NCI-H524 treated with DMSO at 0.1 percent for 48 hours (cell line): ENCODE measurements at places on chromosomes 3 and 15.

DNA sequence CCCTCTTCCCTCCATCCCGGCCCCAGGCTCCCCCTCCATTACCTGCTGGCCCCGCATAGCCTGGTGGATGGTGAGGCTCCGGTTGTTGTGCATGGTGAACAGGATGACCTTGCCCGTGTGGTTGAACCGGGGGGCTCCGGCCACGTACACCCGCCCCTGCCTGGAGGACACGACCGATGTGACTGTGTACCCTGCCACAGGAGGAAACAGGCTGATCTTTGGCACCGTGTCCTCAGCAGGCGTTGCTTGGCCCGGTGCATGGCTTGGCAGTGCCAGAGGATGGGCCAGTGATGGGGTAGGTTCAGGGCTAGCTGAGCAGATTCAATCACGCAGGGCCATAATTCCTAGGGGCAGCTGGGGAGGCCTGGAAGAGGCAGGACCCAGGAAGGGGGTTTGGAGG is 58.1 kb downstream of the FEM1B start:
- DNase-seq: no peak

DNA sequence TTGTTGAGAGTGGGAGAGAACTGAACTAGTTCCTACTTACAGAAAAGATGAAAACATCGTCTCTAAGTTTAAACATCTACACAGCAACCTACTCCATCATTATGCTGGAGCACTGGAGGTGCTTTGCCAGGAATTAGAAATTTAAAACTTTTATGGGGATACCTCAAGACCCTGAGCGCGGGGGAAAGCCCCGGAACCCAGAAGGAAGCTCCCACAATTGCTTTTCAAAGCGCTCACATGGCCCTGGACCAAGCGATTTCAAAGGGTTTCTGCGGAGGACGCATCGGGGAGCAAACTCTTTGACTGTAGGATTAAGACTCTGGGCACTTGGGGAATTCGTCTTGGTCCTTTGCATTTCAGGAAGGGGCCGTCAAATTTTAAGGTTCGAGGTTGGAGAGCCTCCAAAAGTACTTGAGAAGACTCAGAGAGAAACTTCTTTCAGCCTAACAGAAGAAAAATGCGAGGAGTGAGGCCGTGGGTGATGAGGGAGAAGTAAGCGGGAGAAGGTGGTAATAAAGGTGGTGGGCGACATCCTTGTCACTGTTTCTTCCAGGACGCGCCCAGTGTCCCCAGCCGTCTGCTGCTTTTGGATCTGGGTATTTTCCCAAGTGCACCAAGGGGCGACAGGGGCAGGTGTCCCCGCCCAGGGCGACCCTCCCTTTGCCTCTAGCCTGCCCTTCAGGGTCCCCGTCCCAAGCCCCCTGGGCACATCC is 591 bp downstream of the PROK2 start:
- no peak for DNase-seq

DNA sequence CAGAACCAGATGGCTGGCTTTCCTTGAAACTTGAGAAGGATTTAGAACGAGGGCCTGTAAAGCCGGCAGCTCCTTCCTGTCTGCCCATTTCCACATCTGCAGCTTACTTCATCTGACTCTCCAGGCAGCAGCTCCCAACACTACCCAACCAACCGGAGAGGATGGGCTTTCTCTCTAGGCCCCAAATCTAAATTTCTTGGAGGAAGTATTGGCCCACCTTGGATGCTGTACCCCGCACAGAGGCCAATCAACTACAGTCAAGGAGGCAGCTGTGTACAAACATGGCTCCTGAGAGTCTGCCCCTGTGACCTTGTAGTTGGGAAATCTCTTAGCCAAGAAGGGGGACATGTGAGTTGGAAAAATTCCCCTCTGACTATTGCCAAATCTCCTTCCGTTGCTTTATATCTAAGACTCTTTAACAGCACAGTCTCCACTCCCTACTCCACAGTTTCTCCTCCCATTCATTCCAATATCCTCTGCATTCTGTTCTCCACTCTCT is 8.0 kb upstream of the ACAP2 start:
- DNase-seq: peak; percentile 95

- no peak for DNase-seq
These were observed 7.9 kb downstream of the FAH start for GRCh38 chr15:80160570-80161156.

DNA sequence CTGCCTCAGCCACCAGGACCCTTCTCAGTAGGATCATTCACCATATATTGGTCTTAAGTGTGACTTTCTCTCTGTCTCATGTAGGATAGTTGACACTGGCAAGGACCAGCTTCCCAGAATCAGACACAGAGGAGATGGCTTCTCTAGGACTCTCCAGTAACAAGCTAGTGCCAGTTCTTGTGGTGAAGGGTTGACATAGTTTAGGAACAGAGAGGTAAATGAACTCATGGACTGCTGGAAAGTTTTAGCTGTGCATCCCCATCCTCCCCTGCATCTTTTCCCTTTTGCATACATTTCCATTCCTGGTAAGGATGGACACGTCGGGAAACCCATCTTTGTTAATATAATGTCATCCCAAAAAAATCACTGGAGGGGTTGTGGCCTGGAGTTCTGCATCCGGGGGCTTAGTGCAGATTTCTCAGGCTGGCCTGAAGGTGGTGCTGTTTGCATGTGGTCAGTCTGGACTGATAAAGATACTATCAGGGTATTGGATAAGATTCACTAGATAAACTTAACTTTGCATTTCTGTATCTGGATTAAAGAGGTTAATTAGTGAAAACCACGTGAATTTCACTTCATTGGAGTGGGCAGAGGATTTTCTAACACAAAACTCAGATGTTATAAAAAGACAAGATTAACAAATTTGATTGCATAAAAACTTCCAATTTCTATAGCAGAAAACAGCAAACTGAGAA is 110.8 kb downstream of the TBC1D2B start:
- DNase-seq: no peak

DNA sequence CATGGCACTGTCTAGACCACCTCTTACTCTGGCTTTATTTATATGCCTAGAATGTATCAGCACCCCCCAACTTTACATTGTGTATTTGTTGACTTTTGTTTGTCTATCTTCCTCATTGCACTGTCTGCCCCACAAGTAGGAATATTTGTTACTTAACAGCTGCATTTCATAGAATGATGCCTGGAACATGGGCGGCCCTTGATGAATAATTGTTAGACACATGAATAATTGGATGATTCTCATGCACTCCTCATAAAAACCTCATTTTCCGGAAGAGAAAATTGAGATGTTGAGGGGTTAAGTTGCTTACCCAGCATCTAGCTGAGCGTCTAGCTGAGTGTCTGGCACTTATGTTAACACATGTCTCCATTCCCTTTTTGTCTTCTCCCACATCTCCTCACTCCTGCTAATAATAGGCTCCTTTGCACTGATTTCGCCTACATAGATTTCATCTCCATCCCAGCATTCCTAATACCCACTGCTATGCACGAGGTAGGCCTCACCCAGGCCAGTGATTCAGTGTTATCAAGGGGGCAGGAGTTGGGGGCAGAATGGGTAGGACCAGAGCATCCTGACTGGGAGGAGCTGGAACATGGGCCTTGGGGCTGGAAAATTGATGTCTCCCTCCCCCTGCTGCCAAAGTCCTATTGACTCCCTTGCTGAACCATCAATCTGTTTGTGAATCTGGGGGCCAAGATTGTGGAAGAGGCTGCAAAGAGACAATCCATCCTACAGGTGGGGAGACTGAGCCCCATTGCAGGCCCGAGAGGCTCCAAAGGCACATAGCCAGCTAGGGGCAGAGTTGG is 7.8 kb upstream of the WNT7A start:
- DNase-seq: no peak

- no peak for DNase-seq
These were observed 8.8 kb downstream of the PRICKLE2 start for GRCh38 chr3:64216274-64217147.

GRCh38 chr3:43587303-43587702 is 34.5 kb downstream of the ANO10 start:
- DNase-seq: no peak

DNA sequence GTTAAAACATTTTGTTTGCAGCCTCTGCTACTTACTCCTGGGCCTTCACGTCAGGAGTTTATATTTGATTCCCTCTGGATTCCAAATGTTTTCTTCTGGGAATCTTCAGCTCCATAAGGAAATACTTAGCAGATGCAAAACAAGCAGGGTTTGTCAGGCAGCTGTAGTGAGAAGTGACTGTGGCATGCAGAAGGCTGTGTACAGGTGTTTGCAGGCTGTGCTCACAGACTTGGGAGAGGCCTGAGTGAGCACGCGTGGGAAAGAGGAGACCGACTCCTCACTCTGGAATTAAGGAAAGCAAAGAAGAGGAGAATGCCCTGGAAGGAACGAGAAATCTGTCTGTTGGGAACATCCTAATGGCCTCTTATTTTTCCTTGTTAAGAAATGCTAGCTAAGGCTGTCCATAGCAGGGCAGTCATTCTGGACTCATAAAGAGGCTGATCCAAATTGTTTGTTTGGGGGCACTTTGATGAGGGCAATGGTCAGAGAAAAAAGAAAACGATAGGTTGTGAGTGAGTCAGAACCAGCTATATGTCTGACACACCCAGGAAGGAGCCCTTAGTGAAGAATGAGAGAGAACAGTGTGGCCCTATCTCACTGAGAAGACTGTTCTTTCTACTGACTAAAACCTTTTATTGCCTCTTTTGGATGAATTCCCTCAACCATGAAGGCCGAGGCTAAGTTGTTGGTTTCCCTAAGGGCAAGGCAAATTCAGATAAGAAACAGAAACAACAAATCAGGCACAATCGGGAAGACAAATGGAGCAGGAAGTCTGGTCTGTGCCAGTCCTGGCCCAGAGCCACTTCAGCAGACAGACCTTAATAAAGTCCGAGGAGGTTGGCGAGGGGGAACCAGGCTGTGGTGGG is 82.6 kb downstream of the TGFBR2 start:
- DNase-seq: no peak

DNA sequence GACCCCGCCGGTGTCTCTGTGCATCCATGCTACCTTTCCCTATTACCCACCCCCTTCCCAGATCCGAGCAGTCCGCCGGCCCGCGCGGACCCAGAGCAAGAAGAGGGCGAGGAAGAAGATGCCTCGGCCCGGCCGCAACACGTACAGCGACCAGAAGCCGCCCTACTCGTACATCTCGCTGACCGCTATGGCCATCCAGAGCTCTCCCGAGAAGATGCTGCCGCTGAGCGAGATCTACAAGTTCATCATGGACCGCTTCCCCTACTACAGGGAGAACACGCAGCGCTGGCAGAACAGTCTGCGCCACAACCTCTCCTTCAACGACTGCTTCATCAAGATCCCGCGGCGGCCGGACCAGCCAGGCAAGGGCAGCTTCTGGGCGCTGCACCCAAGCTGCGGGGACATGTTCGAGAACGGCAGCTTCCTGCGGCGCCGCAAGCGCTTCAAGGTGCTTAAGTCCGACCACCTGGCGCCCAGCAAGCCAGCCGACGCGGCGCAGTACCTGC is 788 bp downstream of the FOXB1 start:
- no peak for DNase-seq

DNA sequence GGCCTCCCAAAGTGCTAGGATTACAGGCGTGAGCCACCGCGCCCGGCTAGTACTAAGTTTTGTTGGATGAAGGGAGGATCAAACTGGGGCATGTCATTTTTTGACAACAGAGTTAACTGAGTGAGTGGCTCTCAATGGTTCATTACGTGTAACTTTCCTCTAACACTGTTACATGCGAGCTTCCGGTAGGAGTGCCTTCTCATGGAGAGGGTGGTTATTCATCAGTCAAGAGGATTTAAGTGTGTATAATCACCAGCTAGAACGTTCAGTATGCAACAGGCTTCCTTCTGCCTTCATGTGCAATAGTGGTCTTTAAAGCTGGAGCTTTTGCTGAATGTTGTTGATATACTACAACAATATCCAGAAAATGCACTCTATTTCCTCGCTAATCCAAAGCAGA is 19.1 kb upstream of the GOLGA8A start:
- no peak for DNase-seq

GRCh38 chr15:71333839-71334238 is 218.6 kb downstream of the THSD4 start:
- no peak for DNase-seq

DNA sequence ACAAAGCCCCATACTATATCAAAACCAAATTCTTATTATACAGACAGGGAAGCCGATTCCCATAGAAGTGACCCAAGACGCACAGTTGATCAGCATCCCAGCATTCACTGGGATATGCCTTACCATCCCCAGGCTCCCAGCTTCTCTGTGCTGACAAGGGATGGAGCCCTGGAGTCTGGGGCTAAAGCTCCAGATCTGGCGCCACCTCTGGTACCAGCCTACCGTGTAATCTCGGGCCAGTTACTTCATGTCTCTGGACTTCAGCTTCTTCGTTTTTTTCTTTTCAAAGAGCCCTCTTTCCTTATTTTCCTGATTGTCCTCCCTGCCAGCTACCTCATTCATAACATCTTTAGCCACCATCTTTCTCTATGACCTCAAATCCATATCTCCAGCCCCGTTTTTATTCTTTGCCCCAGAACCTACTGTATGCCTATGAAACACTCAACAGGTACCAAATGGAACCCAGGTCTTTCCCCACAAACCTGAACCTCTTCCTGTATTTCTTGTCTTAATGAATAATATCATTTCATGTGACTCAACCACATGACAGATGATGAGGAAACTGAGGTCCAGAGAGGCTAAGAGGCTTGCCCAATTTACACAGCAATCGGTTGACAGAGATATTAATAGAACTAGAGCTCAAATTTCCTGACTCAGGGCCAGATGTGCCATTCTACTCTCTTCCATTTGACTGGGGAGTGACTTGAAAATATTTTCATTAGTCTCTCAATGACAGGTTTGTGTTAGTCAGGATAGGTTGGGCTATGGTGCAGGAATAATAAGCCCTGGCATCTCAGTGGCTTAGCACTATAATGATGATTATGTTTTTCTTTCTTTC is 85.4 kb upstream of the TLE3 start:
- no peak for DNase-seq

DNA sequence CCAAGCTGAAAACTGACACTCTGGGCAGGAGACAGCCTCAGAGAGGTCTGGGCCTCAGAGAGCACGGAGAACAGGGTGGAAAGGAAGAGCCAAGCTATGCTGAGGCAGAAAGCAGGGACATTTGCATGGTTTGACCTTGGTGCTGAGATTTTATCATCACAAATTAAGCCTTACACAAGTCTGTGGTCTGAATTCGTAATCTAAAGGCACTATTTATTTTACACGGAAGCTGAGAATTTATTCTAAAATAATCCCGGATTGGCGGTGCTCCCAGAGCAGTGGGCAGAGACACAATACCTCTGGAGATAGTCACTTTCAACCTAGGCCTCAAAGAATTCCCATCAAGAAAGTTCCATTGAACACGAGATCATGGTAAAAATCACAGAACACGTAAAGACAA is 47.5 kb downstream of the CFAP92 start:
- no peak for DNase-seq

- DNase-seq: no peak
These were observed 225.5 kb downstream of the ARPP21 start for GRCh38 chr3:35864871-35865270.
